Neural progenitor cell (in vitro differentiated cells): ENCODE measurements at places on chromosomes 2 and 18. TPM values are rescaled to one million over a fixed set of nuclear protein-coding genes. Genes with fewer than 3 reads are reported as not detected.

DNA sequence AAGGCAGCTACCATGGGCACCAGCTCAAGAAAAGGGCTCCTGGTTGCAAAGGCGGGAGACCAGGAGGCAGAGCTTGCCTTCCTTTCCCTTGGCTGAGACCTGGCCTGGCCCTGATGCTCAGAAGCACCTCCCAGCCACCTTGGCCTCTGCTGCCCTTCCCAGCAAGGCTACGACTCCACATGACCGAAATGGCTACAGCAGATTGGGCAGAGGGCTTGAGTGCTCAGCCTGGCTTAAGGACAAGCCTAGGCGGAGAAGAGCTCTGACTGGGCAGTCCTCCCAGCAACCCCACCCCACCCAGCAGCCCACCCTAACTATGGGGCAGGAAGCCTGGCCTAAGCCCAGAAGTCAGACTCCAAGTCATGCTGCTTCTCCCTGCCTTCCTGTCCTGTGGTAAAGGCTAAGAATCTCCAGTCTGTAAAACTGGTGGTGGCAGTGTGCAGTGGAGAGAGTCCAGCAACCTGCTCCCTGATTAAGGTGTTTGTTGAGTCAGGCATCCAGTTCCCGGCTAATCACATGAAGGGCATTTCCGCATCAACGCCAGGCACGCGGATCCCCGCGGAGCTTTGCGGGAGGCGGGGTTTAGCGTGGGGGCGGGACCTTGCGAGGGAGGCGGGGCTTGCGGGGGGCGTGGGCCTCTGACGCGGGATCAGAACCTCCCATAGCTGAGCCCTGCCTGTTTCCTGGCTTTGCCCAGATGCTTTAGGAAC is 256.0 kb downstream of the BCL11A start:
- peaks cover 11% of the 10 kb centered on the region for H3K4me1 ChIP-seq
- H3K36me3 ChIP-seq = no peaks in the 10 kb centered on the region
- H3K27me3 ChIP-seq = no peaks in the 10 kb centered on the region
- DNase-seq = peak; percentile 37

DNA sequence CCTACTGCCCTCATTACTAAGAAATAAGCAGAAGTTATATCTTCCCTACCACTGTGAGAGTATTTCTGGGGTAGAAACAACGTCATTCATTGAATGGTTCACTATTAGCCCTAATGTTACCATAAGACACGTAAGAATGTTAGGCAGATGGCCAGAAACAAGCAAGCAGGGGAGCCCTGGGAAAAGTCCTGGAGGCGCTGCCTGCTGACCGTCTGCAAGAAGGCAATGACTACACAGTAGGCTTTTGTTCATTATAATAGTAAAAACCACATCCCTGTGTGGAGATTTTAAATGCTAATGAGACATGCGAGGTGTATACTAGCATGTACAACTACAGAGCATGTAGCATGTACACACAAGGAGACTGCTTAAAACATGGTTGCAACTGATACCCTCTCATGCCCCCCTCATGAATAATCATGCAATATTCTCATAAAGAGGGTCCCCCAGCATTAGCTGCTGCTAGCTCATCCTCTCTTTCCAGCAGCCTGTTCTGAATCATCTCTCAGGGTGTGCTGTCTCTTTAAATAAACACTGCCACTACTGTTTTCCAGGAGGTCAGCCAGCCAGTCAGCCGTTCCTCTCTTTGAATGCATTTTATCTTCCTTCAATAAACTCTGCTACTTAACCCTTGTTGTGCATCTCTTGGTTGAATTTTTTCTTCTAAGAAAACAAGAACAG is 23.6 kb downstream of the SUCLG1 start:
- H3K4me1 ChIP-seq = peaks cover 12% of the 10 kb centered on the region
- no peaks in the 10 kb centered on the region for H3K27me3 ChIP-seq
- DNase-seq = no peak
- no peak overlapping the region for H3K27ac ChIP-seq

PRKRA gene
- 120 and 135 TPM in 2 replicates for total RNA-seq

- H3K4me3 ChIP-seq = no peak overlapping the region
- no peak overlapping the region for H3K27ac ChIP-seq
- no peaks in the 10 kb centered on the region for H3K36me3 ChIP-seq
- peaks cover 4% of the 10 kb centered on the region for H3K27me3 ChIP-seq
- no peaks in the 10 kb centered on the region for H3K4me1 ChIP-seq
These were observed 565.5 kb downstream of the CCDC85A start for GRCh38 chr2:56749152-56749752.
